WERI-Rb-1 (cell line): ENCODE measurements at places on chromosomes 6 and 20.

DNA sequence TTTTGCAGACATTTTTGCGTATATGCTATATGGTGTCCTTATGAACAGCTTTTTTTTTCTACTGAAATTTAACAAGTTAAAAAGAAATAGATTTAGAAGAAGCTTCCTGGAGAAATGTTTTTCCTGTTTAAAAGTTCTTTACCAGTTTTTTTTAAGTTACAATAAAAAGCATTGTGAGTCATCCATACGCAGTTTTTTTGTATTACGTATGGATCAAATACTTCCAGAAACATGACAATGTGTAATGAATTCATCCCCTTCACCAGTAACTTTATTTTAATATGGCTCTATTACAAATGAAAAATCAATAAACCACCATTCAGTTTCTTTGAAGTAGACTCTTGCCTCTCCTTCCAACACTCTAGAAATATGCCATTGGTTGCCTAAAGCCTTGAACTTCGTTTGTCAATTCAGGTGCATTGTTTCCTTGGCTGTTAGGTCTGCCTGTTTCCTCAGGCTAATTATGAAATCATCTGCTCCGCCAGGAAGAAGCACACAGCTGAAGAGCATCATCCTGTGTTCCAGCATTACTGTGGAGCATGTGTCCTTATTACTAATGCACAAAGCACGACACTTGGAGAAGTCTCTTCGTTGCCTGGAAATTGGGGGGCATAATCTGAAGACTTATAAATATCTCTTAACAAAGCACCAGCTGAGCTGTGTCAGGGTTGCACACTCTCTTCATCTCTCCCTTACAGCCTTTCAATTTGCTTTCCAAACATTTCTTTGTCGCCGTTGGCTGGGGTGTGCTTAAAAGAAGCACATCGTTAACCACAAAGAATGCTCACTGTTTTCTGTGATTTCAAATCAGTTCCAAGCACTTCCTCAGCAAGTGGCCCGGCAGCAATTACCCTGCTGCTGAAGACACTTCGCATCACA lies 9.6 kb downstream of the MOXD1 start:
- no peak for DNase-seq

DNA sequence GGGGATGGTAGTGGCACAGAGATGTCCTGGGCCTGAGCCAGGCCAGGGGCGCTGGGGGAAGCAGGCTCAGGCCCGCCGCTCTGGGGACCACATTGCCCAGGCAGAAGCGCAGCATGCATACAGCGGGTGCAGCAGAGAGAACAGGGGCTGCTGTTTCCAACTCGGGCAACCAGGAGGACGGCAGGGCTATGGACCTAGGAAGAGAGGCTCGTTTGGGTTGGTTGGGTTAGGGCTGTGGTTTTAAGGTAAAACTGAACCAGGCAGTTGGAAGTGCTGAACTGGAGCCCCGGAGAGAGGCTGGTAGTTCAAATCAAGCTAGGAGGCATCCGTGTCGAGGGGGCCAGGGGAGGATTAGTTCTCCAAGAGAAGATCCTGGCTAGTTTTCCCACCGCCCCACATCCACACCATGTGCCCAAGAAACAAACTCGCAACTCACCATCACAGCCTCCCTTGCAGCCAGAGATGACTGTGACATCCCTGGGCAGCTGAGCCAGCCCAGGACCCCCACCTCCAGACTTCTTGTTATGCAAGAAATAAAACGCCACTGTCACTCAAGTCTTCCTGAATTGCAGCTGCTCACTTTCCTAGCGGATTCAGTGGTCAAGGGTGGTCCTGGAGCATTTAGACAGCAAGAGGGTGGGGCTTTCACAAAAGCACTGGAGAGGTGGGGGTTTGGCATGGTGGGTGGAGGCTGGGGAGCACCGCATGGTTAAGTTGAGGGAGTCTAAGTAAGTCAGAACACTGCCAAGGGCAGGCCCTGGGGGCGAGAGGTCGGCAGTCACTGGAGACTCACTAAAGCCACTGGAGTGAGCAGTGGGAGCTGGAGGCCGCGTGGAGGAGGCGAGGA lies 161.2 kb downstream of the GRM4 start:
- peak; percentile 31 for DNase-seq

DNA sequence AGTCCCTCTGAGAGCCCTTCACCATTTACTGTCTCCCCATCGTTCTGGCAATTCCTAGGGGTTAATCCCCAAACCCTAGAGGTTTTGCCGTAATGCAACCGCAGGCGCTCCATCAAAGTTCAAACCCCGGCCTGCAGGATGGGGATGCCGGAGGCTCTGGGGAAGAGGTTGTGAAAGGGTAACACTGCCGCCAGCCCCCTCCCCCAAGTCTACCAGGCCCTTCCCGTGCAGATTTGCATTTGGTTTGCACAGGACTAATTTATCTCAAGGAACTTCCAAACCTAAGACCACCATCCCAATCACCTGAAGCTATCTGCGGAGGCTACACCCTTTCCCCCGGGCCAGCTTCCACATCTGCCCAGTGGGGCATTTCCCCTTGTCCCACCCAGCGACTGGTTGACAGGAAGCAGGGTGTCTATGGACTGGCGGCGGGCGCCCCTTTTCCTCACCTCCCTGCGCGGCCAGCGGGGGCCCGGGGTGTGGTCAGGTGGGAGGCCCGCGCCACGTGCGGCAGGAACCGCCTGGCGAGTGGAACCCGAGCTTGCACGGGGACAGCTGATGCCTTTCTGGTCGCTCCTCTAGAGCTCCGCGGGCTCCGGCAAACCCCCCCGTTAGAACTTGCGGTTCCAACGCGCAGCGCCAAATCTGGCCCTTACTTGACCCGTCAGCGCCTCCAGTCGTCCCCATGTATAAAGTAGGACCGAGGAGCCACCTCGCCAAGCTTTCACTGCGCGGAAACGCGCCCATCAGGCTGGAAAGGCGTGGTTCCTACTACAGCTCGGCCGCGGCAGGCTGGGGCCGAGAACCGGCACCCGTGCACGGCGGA lies 9.4 kb upstream of the SLC4A11 start:
- DNase-seq: no peak

- no peak for DNase-seq
Measured at GRCh38 chr20:2604506-2604835, 48.0 kb upstream of the NOP56 start.

DNA sequence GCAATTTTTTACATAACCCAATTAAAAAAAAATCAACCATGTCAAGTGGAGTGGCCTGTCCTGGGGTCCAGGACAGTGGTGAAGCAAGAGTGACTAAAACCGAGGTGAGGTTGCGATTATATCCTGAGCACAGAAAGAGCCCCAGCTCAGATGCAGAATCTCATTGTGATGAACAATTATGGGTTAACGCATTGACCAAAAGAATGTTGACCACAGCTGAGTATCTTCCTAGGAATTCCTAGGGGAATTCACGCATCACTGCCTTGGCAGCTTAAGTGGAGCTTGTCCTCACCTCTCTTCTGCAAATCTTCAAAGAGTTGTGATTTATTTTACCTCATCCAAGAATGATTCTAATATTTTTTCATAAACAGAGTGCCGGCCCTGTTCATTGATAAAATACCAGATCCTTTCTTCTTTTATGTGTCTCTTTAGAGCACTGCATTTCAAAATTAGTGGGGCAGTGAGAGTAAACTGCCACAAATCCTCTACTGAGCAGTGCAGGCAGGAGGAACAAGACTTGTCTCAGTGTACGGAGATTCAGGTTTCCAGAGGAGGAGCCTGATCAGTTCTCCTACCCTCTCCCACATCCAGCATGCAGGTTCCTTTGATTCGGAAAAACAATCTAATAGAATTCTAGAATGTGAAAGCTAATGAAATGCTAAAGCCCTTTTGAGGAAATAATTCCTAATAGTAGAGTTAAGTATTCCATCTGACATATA lies 60.1 kb upstream of the ZNF184 start:
- no peak for DNase-seq

GRCh38 chr20:1777476-1777820 lies 117.8 kb upstream of the SIRPA start:
- no peak for DNase-seq

- no peak for DNase-seq
Measured at GRCh38 chr6:14442242-14442641, 324.7 kb downstream of the CD83 start.

DNA sequence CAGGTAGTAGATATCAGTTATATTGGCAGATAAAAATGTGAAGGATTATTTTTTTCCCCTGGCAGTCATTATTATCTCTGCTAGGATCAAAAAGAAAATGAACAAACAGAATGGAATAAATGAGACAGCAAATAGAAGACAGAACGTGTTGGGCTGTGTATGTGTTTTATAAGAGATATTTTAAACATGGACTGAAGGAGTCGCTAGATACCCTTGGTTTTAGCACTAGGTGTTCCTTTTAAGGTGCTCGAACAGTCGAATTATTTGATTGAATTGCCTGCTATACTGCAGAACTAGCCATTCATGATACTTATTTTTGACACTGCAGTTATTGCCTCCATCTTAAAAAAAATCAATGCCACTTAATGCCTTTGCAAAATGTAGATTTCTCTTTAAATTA lies 3.7 kb downstream of the GRIK2 start:
- no peak for DNase-seq

- no peak for DNase-seq
Measured at GRCh38 chr20:64154590-64155257, 9.5 kb upstream of the MYT1 start.

GRCh38 chr6:151391471-151392413 lies at the start of gene ZBTB2:
Gene ZBTB2, minus strand, starts transcription at chr6:151391559. Its CDS starts 17,922 bp downstream, at chr6:151373637.
- peak; percentile 77 for DNase-seq

- DNase-seq: no peak
Measured at GRCh38 chr6:163711615-163712565, 297.4 kb downstream of the QKI start.

DNA sequence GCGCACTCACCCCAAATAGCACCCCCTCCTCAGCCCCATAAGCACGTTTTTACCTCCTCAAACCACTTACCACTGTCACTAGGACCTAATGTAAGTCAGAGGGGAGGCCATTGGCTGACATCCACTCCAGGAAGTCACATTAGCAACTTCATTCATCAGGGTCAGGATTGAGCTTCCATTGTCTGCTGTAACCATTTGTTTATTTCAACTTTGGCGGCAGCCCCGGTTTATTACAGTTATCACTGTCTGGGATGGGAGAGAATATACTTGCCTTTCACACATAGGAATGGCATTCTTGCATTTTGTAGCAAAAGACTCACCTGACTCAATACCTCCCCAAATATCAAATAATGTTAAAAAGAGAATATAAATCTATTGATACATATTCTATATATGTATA lies 38.3 kb downstream of the MAFB start:
- no peak for DNase-seq

GRCh38 chr6:158439255-158439654 lies 120.6 kb upstream of the TMEM181 start:
- no peak for DNase-seq

GRCh38 chr6:141264101-141264500 lies 868.6 kb upstream of the GJE1 start:
- DNase-seq: no peak

DNA sequence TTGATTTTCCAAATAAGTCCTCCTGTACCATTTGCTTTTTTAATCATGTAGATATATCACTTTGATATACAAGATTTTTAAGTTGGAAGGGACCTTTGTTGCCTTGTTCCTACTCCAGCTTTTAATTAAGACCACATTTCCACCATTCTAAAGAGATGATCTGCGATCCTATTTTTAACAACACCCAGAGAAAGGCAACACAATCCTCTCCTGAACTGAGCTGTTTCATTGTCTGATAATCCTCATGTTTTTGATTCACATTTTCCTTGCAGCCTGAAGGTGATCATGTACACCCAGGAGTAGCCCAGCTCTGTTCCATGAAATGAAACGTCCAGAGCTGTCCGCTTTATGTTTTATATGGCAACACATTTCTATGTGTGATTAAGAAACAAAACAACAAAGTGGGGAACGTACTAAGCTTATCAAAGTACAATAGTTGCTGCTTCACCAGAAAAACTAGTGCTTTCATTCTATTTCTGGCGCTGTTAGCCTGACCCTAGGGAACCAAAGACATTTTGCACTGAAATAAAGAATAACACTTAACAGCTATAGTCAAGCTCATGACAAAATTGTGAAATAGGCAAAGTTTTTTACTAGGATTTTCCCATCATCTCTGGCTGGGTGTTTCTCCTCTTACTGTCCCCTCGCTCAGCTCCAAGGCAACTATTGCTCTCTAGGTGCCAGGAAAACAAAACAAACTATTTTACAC lies 22.6 kb upstream of the TRAF3IP2 start:
- DNase-seq: no peak

- peak; percentile 31 for DNase-seq
Measured at GRCh38 chr20:48933017-48933766, 11.7 kb downstream of the ARFGEF2 start.

GRCh38 chr20:37133952-37134351 lies 38.2 kb upstream of the RBL1 start:
- no peak for DNase-seq

DNA sequence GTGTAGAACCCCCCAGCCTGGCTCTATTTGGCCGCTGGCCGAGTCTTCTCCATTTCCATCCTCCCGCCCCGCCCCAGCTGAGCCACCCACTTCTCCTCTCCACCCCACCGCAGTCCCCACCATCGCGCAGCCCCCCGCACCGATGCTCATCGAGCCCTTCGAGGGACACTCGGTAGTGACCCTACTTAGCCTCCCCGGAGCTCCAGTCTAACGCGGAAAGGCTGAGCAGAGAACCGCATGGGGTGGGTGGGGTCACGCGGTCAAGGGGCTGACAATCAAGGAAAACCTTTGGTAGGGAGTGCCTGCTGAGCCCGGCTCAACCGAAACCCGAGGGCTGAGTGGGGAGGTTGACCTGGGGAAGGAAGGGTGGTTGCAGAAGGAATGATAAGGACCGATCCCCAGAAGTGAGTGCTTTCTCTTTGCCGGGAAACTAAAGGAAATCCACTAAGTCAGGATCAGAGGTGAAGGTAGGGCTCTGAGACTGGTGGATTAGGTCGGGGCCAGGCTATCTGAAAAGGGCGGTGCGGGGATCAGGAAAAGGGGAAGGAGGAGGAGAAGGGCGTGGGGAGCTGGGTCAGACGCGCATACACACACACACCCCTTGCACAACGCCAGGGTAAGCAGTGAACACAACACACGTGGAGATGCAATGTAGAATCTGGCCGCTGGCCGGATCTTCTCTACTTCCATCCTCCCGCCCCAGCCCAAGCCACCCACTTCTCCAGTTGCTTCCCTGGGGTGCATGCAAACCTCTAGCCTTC lies 49.8 kb downstream of the CPXM1 start:
- DNase-seq: no peak

- peak; percentile 63 for DNase-seq
Measured at GRCh38 chr6:136288566-136289326, 900 bp downstream of the BCLAF1 start.

GRCh38 chr6:6700407-6701270 lies 112.1 kb downstream of the LY86 start:
- no peak for DNase-seq
